ENCODE measurements at places on chromosomes 6 and 20. TPM values are rescaled to one million over a fixed set of nuclear protein-coding genes. Genes with fewer than 3 reads are reported as not detected.

Gene C6orf15
- not detected for total RNA-seq

Gene SRMS
- not detected for total RNA-seq

Gene MYH7B
- 0.20 TPM for total RNA-seq

Gene SALL4
- 0.08 TPM for total RNA-seq

Gene UFL1
- total RNA-seq: 23.7 TPM

Gene ZBTB22
- total RNA-seq: 24.5 TPM

Gene RNF182
- not detected for total RNA-seq

Gene OR2H2
- total RNA-seq: not detected

Gene WFDC10B
- not detected for total RNA-seq

Gene PLCB1
- 6.1 TPM for total RNA-seq

Gene HEBP2
- total RNA-seq: 42.1 TPM

Gene KIF25
- not detected for total RNA-seq

Gene TFAP2C
- not detected for total RNA-seq

Gene TSHZ2
- total RNA-seq: 0.54 TPM

Gene MOG
- total RNA-seq: not detected

Gene RIPPLY2
- not detected for total RNA-seq

Gene BCAS1
- total RNA-seq: 0.09 TPM

Gene NFS1
- 33.8 TPM for total RNA-seq

Gene BCKDHB
- 20.6 TPM for total RNA-seq

Gene SYS1
- 38.6 TPM for total RNA-seq

Gene ENPP5
- total RNA-seq: 1.4 TPM

Gene TCP11
- not detected for total RNA-seq

Gene NOP56
- 322 TPM for total RNA-seq

Gene UNC5CL
- 3.0 TPM for total RNA-seq

Gene SYCP2L
- not detected for total RNA-seq

Gene MAS1
- not detected for total RNA-seq

Gene HLA-DPA1
- total RNA-seq: 35.7 TPM

Gene SMPDL3A
- 0.17 TPM for total RNA-seq

Gene ANKRD66
- not detected for total RNA-seq

Gene FOXP4
- total RNA-seq: 8.8 TPM

Gene CDH22
- total RNA-seq: not detected

Gene XKR7
- total RNA-seq: not detected

Gene IL17A
- not detected for total RNA-seq

Gene CBFA2T2
- 27.7 TPM for total RNA-seq

Gene EEF1A2
- total RNA-seq: not detected

Gene PAK5
- total RNA-seq: not detected

Gene HSD17B8
- 21.1 TPM for total RNA-seq

Gene SLC22A7
- total RNA-seq: not detected

Gene CDSN
- total RNA-seq: not detected

Gene C6orf118
- not detected for total RNA-seq

Gene ABHD16B
- total RNA-seq: not detected

Gene DEFB124
- not detected for total RNA-seq

Gene HLA-DQA1
- total RNA-seq: 4.6 TPM

Gene MPIG6B
- total RNA-seq: 1.5 TPM

Gene COL12A1
- not detected for total RNA-seq

Gene CST7
- total RNA-seq: 92.4 TPM

Gene NRSN1
- not detected for total RNA-seq

Gene NPBWR2
- total RNA-seq: not detected

Gene FLRT3
- not detected for total RNA-seq

All from activated naive CD8-positive, alpha-beta T cell treated with anti-CD3 and anti-CD28 coated beads, Interleukin-2, amount 10 ng/mL, durations not matched to agents 7 days and 5 days (primary cell).